ENCODE measurements at places on chromosomes 7 and 10.

DNA sequence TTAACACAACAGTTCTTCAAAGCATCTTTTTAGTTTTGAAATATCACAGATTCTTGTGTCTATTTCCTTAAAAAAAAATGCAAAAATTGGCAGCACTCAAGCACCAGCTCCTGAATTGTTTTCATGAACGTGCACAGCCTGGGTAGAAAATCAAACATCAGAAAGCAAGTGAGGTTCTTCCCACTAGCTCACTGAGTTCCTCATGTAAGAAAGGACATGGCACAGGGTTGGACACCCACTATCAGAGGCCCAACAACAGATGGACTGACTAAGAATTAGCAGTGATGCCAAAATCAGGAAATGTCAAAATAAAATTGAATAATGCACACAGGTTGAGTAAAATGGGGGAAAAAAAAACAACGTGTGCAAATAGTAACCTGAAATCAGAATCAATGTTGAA lies 146.8 kb downstream of the PCLO start:
- DNase-seq = no peak

DNA sequence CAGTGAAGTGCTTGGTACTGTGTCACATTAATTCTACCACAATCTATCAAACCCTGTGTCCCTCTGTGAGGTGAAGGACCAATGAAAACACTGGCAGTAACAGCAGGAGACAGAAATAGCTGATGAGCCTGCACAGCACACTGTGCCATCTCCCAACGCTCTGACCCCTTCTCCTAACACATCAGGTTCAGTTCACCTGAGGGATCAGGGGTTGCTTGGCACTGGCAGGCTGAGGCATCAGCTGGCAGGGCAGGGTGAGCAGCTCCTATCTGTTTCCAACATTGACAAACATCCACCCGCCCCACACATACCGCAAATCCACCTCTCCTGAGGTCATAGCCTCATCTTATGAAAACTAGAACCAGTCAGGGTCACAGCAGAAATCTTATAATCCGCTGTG lies 120.9 kb downstream of the ICA1 start:
- no peak for DNase-seq

GRCh38 chr10:127047878-127048238 lies 142.6 kb downstream of the DOCK1 start:
- no peak for DNase-seq

DNA sequence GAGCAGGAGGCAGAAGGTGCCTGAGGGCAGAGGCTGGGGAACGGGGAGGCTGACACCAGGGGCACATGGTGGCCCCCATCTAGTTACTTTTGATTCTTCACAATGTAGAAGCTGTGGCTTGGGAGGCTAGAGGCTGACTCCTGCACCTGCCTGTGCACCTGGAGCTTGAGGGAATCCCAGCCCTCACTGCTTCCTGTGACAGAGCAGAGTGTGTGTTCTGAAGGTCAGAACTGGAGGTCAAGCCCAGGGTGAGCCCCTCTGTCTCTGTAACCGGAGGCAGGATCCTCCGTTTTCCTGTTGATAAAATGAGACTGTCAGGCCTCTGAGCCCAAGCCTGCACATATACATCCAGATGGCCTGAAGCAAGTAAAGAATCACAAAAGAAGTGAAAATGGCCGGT lies 124.8 kb downstream of the ACTR3B start:
- DNase-seq = no peak

- DNase-seq = no peak
These were observed 89.3 kb downstream of the SEMA3C start for GRCh38 chr7:80829527-80829926.

DNA sequence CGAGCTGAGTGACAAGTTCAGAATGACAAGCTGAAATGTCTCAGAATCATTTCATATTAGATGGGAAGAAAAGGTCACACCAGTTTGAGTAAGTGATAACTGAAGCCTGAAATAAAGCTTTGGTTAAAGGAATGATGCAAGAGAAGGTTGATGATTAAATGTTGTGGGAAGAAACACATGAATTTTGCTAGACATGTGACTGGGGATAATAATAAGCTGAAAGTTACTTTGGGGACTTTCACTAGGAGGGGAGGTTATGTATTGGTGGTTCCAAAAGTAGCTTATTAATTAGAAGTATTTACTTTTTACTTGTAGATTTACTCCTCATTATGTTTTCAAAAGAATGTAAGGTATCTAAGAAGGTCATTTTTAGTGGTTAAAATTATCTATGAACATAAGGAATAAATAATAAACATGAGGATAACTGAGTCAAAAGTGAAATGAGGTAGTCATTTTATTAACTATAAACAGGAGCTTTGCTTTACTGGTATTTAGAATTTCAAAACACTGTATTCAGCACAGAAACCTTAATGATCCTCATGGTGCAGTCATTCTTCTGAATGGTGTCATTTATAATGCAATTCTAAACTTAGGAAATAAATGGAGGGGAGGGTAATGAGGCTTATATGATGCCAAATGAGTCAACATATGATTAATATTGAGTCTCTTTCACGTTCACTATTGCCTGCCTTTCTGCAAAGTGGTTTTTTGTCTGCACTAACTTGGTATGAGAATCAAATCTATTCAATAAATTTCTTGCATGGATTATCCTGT lies 63.7 kb downstream of the PRKG1 start:
- peak; percentile 23 for DNase-seq

DNA sequence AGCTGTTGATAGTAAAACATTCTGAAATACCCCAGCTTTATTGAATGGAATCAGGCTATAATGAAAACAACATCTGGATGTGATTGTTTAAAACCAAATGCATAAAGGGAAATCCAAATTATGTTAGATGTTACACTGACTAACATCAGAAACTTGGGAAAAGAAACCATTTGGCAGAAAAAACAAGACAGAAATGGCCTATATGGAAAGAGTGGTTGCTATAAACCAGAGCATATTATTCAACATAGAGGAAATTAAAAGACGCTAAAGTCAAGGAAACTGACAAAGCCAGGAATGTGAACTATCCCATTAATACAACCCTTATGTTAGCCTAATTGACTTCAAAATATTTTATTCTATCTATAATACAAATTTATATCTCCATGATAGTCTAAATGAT lies 53.0 kb upstream of the CABCOCO1 start:
- DNase-seq = no peak

- DNase-seq = no peak
These were observed 18.0 kb upstream of the SPOCK2 start for GRCh38 chr10:72106154-72106849.

DNA sequence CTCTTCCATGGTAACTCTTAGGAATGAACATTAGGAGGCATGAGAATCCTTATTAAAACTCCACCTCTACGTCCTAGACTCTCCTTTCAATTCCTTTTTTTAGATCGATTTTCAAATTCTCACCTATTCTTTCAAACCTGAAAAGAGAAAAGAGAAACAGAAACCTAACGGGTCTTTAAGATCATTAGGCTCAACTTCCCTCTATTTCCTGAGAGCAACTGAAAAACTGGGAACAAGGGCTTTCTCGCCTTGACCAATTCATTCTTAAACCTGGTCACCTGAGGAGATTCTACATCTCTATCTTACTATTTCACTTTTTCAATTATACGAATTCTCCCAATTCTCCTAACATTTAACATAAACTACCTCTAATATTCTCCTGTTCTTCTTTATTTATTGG lies 2.8 kb downstream of the TFEC start:
- DNase-seq = no peak

GRCh38 chr7:116180302-116180701 lies 30.0 kb upstream of the TES start:
- peak; percentile 66 for DNase-seq

DNA sequence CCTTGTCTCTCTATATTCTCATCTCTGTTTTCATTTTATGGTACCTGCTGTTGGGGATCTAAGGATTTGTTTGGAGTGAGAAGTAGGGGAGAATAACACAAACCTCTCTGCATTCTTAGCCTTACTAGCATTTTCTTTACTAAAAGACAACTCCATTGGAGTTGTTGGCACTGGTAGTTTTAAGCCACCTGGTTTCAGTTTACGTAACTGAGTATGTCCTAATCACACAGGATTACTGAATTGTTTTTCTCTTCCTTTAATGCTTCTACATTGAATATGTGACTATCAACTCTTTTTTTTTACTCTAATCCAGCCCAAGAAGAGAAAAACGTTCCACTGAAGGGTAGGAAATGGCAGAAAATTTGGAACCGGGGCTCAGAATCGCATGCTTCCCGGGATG lies 30.0 kb upstream of the TRIL start:
- peak; percentile 18 for DNase-seq

GRCh38 chr10:95505641-95506040 lies 55.5 kb downstream of the SORBS1 start:
- DNase-seq = no peak

GRCh38 chr7:13240349-13240748 lies 552.9 kb downstream of the ARL4A start:
- DNase-seq = peak; percentile 61

DNA sequence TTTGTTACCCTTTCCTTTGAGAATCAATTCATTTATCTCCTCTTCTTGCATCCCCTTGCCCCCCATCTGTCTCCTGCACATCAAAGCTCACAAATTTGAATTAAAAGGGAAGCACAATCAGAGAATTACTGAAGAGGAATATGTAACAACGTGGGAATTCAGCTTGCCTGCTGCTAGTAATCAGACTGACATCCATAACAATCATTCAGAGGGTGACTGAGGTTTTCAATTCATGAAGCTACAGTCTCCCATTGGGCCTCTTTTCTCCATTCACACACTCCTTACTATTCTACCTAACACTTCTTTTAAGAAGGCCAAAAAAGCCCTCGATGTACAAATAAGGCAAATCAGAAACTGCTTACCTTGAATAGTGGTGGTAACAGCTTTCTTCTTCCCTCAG lies 24.3 kb upstream of the DNA2 start:
- DNase-seq = no peak

DNA sequence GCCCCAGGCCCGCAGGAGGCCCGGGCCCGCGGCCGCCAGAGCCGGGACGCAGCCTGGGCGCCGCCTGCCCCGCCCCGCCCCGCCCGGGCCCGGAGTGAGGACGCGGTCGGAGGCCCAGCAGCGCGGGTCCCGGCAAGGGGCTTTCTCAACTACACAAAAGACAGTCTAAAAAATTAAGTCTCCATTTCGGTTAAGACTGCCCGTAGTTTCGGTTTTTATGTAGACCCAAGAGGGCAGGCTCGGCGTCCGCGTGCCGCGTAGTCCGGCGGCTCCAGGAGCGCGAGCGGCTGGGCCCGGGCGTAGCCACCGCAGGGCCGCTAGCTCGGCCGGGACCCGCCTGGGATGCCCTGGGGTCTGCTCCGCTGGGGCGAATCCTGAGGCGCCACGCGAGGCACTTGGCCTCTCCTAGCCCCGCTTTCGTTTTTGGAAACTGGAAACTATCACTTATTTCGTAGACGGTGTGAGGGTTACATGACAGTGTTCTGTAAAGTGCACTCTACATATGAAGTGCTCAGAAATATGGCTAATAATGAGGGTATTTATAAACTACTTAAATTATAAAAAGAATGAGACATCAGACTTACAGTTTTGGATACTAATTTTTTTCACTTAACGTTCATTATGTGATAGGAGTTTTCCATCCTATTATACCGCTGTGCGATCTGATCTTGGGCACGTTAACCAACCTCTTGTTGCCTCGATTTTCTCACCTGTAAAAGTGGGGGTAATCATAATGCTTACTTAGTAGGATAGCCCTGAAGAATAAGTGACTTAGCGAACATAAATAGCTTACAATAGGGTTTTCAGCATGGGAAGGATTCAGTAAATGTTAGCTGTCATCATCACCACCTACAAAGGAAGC lies 573 bp downstream of the BLVRA start:
- peak; percentile 64 for DNase-seq

GRCh38 chr10:60423920-60424319 lies 34.2 kb upstream of the ANK3 start:
- no peak for DNase-seq

- DNase-seq = peak; percentile 99
These were observed 11.7 kb downstream of the CPA5 start for GRCh38 chr7:130356121-130356875.

DNA sequence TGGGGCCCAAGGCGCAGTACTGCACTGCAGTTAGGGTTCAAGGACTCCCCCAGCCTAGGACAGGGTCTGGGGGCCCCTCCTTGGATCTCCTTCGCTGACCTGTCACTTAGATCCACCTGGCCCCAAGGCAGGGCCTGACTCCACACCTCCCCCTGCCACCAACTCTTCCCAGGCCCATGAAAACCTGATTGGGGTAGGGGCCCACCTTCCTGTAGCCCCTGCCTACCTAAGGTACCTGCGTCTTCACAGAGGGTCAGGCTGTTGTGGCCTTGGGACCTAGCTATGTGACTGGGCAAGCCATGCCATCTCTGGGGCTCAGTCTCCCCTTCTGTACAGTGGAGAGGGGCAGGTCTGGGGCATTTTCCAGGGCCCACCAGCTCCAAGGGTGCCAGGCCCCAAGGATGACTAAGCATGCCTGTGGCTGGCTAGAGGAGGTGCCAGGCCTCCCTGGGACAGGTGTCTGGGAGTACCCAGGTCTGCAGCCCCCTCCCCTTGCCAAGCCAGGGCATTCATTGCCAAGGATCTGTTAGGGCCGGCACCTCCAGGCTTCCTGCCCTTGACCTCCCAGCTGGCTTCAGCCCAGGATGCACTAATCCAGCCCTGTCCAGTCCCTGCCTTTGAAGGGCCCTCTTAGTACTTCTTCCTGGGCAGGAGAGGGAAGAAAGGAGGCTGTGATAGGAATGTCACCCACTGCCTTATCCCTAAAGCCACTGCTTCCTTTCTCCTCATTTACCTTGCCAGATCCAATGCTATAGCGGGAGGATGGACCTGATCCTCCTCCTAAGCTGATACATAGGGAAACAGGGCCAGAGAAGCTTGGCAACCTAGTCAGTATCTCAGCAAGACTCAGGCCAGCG lies 1.3 kb downstream of the LIMK1 start:
- DNase-seq = peak; percentile 13

Data from mesenchymal stem cell (in vitro differentiated cells and primary cell).